ENCODE measurements at places on chromosomes 7 and 10.

GRCh38 chr10:97057491-97058235 lies 128.1 kb downstream of the SLIT1 start:
- DNase-seq, result no peak

- DNase-seq, result no peak
Observed at GRCh38 chr10:124227988-124228387, 134.6 kb upstream of the CHST15 start.

- no peak for DNase-seq
Observed at GRCh38 chr10:86536294-86536861, 14.8 kb upstream of the WAPL start.

DNA sequence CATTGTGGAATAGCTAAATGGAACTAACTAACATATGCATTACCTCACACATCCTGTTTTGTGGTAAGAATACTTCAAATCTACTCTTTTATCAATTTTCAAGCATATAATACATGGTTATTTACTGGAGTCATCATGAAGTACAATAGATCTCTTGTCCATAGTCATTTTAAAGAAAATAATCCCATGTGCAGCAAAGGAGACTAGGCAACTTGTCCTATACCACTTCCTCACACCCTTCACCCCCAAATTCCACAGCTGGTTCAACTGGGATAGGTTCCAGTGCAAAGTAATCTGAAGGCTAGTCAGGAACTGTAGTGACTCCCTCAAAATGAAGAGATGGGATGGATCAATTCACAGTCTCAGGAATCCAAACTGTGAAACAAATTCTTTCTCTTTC lies 176.1 kb downstream of the SGMS1 start:
- DNase-seq, result no peak

GRCh38 chr7:39703144-39703543 lies 79.8 kb downstream of the RALA start:
- DNase-seq, result no peak

- DNase-seq, result no peak
Observed at GRCh38 chr7:36633377-36633776, 90.9 kb downstream of the AOAH start.
